ENCODE measurements at places on chromosomes 12 and 14.
A peak's percentile ranks its signal among the peaks of the same experiment; 100 is the strongest.

DNA sequence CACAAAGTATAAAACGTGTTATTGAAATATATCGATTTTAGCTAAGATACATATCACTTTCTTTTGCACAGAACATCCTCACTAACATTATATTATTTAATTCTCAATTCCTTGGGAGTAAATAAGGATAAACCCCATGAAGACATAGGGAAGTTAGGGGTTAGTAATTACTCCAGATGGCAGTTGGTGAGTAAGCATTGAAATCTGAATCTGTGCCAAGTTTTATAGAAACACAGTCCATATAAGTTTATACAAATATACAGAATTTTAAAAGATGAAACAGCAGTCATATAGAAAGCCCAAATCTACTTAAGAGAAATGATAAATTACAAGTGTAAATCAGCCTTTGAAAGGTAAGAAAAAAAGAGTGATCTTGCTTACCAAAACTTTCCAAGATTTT lies 200.4 kb upstream of the SYT10 start:
- DNase-seq = no peak

DNA sequence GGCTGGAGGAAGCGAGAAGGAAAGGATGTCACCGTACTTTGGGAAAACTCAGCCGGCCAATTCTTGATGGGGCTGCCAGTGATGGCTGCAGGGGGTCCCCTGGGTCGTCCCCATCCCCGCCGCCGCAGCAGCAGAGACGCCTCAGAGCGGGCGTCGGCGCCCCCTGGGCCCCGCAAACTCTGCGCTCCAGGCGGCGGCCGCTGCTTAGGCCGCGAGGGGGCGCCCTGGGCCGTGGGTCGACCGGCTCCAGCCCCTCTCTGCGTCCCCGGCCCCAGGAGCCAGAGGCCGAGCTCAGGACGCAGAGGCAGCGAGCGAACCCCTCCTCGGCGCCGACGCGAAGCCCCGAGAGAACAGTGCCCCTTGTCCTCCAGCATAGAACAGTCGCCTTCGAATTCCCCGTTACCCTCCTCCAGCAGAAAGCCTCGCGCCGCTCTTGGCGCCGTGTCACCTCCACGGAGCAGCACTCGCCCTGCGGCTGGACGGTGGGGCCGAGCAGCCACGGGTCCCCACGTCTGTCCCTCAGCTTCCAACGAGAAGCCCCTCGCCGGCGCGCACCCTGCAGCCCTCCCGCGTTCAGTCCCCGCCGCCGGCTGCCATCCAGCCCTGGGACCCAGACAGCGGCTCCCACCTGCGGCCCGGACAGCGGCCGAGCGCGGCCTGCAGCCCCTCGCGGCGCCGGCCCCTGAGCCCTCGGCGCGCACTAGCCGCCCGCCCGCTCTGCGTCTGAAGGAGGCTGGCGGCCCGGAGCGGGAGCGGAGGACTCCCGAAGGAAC lies 106.6 kb downstream of the PRICKLE1 start:
- DNase-seq = peak; percentile 86

DNA sequence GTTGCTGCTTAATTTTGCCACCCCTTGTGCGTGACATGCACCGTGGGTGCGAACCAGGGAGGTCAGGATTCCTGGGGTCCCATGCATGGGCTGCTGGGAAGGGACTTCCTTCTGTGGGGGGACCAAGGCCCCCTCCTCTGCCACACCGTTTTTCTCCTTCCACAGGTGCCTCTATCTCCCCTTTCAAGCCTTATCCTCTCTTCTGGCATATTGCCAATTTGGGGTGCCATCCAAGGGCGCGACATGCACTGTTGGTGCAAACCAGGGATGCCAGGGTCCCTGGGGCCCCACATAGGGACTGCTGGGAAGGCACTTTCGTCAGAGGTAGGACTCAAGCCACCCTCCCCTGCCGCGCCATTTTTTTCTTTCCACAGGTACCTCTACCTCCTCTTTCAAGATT lies 289.0 kb downstream of the ALG10 start:
- no peak for DNase-seq

GRCh38 chr12:108622421-108622820 lies 11.3 kb downstream of the SELPLG start:
- DNase-seq = no peak

DNA sequence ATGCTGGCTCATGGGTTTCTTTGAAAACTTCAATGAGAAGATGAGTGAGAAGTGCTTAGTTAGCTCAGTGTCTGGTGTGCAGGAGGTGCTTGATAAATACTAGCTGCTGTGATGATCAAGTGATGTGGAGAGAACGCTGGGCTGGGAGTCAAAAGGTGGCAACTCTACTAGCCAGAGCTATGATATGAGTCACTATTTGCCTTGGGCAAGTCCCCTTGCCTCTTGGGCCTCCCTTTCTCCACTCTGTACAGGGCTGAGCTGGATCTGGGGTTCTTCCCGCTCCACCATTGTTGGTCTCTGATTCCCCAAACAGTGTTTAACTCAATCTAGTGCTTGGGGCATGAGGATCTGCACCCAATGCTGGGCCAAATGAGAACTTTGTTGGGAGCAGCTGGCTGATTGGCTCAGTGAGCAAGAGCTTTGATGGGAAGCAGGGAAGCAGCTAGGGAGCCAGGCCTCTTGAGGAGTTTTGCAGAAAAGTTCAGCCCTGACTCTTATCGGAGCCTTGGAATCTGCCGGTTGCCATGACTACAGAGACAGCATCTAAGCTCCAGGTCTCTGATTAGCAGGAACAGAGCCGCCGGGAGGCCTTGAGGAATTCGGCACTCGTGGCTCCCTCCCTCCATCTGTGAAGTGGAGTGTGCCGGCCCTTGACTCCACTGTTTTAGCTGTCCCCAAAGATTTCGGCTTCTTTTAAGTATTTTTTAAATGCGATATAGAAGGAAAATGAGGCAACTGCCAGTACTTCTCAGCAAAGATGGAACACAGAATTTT lies 82.1 kb upstream of the HSPB8 start:
- no peak for DNase-seq

DNA sequence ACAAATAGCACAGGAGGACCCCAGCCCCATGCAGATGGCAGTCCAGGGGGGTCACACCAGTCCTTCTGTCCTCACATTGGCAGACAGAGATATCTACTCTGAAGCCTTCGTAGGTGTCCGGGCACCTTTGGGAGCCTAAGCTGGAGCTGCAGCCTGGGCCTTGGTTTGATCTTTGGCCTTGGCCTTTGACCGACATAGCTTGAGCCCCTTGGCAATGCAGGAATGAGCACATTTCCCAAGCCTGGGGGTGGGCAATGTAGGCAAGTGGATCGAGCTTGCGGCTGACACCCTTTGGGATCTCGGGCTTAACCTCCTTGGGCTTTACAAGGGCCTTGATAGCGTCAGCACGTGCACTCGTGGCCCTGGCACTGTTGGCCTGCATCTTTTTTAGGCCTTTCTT lies 6.4 kb downstream of the COQ5 start:
- no peak for DNase-seq

GRCh38 chr12:69676257-69677012 lies 22.7 kb downstream of the BEST3 start:
- no peak for DNase-seq

- no peak for DNase-seq
These were observed 32.7 kb downstream of the DIP2B start for GRCh38 chr12:50537538-50537919.

- DNase-seq = no peak
These were observed 319.2 kb upstream of the DDHD1 start for GRCh38 chr14:53472306-53472705.

DNA sequence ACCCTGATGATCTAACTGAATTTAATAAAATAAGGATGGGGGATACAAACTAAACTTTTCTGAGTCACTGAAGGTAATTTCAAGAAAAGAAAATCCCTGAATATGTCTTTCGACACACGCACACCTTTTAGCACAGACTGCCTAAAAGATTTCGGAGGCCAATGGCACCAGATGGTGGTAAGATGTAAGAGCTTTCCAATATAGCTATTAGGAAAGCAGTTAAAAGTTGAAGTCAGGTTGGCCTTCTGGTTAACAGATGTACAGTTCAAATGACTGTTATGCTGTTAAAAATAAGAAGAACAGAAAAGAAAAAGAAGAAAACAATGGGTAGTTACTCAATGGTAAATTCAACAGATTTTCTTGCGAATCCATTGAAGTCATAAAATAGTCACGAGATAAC lies 80.7 kb upstream of the KRR1 start:
- no peak for DNase-seq

DNA sequence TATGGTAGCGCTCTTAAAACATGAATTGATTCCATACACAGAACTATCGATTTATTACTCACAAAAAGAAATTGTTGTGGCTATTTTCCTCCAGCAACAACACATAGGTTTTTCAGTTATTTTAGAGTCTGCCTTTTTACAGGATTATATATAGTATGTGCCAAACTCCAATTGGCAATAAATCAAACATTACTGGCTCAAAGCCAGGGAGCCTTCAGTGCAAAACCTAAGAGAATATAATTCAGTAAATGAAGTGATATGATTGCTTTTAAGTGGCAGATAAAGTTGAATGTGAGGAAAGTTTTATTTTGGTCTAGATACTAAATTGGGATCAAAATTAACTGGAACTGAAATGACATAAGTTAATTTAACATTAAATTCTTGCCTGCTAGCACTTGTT lies 234.8 kb downstream of the PIK3C2G start:
- DNase-seq = no peak

GRCh38 chr12:95258803-95259202 lies 41.2 kb downstream of the VEZT start:
- no peak for DNase-seq

GRCh38 chr12:122687086-122687485 lies 16.1 kb downstream of the HCAR2 start:
- no peak for DNase-seq

GRCh38 chr12:70068743-70069142 lies 174.5 kb upstream of the CNOT2 start:
- DNase-seq = no peak

DNA sequence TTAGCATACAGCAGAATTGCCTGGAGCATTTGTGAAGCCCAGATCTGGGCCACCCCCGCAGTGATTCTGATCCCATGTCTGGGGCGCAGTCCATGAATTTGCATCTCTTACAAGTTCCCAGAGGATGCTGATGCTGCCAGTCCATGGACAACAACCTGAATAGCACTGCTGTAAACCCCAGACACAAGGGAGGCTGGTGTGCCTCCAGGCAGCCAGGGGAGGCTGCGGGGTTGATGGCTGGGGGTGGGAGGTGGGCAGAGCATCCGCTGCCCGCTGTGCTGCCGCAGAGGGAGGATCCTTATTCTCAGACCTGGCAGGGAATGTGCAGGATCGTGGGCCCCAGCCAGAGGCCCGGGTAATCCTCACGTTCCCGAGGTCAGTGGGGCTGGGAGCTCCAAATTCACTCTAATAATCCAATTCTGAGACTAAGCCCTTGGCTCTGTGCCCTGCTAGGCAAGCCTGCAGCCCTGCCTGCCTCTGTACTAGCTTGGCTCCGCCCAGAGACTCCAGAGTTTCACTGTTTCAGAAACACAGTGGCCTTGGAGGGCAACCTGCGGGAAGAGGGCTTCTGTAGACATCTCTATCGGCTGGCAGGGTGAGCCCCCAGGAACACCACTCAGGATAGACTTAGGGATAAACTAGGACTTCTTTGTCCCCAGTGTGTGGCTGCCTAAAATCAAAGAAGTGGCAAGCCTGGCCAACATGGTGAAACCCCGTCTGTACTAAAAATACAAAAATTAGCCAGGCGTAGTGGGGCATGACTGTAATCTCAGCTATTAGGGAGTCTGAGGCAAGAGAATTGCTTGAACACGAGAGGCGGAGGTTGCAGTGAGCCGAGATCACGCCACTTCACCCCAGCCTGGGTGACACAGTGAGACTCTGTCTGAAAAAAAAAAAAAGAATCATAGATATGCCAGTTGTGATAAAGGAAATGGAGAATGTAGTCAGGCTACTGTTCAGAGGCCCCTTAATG lies 17.8 kb upstream of the MLEC start:
- DNase-seq = no peak

DNA sequence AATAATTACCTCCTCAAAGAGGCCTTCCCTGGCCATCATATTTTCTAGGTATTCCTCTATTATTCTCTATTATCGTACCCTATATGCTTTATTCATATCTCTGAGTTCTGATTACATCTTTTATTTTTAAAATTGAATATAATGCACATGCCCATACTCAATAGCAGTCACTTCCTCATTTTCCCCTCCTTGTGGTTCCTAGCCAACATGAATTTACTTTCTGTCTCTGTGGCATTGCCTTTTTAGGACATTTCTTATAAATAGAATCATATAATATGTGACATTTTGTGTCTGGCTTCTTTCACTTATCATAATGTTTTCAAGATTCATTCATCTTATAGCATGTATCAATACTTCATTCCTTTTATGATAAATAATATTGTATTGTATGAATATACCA lies 74.4 kb upstream of the TRHDE start:
- no peak for DNase-seq

- DNase-seq = no peak
These were observed 19.9 kb upstream of the CD27 start for GRCh38 chr12:6424866-6425265.

DNA sequence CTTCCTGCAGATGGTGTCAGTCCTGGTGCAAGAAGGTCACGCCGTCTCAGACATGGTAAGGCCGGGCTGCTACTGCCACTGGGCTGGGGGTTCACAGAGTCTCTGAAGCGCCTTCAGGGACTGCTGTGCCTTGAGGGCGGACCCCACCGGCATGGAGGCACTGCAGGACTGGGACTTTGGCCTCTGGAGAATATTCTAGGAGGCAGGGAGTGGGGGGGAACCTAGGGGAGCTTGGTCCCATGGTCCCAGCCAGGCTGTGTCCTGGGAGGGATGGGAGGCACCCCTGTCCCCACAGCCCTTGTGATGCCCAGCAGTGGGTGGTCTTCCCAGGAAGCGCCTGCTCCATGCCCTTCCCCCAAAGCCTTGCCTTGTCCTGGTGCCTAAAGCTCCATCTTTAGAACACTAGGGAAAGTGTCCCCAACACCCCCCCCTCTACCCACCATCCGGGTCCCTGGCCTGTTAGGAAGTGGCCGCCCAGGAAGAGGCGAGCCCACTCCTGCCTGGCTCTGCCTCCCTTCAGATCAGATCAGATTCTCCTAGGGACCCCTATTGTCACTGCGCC lies 1.5 kb downstream of the AMN start:
- DNase-seq = no peak

- no peak for DNase-seq
These were observed 2.8 kb upstream of the BAZ2A start for GRCh38 chr12:56632701-56633467.

DNA sequence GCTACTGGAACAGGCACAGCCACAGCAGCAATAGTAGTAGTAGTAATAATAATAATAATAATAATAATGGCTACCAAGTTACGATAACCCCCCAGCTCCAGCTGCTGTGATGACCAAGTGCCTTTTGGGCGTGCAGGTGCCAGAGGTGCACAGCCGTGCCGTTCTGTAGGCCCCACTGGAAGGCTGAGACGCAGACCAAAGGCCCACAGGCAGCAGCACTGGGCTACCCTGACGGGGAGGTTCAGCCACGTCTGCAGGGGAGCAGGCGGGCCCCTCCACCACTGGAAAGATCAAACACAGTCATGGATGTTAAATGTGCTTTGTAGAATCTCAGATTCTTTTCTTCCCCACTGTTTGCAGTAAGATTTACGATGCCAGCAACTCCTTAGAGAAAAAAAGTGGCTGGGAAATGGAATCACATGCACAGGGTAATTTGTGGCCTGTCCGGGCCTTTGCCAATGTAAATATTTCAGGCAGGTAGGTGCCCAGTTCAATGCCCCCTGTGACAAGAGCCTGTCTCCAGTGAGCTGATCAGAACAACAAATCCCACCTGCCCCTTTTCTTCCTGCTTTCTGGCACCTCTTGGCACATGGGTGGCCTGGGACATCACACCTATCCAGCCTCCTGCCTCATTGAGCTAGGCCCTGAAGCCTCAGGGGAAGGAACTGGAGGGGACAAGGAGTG lies 32.6 kb downstream of the CCDC85C start:
- no peak for DNase-seq

Data from SJSA1 (cell line).